ENCODE measurements at places on chromosomes 4 and X. TPM values are rescaled to one million over a fixed set of nuclear protein-coding genes. Genes with fewer than 3 reads are reported as not detected.

The FGF2 gene
- total RNA-seq: 153 TPM

The NDNF gene
- total RNA-seq: 1.6 TPM

The FMR1NB gene
- total RNA-seq: not detected

The POLN gene
- 1.5 TPM for total RNA-seq

The ATP2B3 gene
- 0.19 TPM for total RNA-seq

The XKRX gene
- total RNA-seq: 1.2 TPM

The MAGEA4 gene
- total RNA-seq: 0.27 TPM

DNA sequence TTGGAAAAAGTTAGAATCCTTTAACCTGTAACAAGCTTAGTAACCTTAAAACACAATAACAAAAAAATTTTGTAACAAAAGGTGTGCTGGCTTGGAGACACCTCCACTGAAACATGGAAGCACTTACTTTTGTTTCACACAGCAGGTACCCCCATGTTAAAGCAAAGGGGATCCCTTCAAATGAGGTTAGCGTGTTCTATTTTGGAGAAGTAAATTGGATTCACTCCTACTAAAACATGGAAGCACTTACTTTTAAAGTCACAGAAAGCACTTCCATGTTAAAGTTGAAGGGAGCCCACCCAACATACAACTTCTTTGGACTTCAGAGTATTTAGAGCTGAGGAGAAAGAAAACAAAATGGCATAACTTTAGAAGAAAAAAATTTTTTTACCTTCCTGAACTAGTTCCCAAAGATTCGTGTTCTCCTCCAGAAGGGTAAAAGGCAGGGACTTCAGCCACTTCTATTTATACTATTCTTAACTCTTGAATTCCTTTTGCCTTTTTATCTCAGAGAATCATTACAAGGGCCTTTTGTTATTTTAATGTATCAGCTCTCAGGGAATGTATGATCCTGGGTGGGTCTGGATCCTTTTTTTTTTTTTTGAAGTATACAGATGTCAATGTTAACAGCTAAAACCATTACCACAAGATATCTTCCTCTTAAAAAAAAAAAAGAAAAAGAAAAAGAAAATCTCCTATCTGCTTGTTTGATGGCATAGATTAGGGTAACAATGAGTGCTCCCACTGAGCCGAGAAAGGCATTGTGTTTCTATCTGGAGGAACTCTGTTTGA is 11.5 kb downstream of the LARP7 start:
- peak; percentile 74 for DNase-seq

GRCh38 chrX:148771440-148771839 is 271.0 kb downstream of the AFF2 start:
- DNase-seq: no peak

DNA sequence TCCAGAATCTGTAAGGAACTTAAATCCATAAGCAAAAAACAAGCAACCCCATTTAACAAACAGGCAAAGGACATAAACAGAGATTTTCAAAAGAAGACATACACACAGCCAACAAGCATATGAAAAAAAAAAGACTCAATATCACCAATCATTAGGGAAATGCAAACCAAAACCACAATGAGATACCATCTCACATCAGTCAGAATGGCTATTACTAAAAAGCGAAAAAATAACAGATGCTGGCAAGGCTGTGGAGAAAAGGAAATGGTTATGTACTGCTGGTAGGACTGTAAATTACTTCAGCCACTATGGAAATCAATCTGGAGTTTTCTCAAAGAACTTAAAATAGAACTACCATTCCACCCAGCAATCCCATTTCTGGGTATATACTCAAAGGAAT is 156.8 kb upstream of the RADX start:
- DNase-seq: no peak

- no peak for DNase-seq
Observed at GRCh38 chr4:186104114-186104889, at the start of gene FAM149A. Gene FAM149A (plus strand): TSS chr4:186104704.

DNA sequence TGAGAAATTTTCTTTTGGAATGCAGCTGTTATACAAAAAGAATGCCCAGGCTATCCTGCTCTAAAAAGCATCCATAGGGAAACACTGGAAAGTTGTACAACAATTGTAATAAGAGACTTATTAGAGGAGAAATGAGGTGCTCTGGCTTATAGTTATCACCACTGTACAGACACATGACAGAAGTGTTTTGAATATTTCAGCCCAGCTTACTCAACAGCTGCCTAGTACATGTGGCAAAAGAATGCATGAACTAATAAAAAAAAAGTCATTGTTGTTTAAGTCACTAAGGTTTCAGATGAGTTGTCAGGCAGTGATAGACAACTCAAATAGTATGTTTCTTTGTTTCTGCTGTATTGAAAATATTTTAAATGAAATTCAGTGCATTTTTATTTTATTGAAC is 307.7 kb downstream of the GPM6A start:
- no peak for DNase-seq

GRCh38 chrX:31384471-31384870 is 312.6 kb upstream of the FTHL17 start:
- no peak for DNase-seq

DNA sequence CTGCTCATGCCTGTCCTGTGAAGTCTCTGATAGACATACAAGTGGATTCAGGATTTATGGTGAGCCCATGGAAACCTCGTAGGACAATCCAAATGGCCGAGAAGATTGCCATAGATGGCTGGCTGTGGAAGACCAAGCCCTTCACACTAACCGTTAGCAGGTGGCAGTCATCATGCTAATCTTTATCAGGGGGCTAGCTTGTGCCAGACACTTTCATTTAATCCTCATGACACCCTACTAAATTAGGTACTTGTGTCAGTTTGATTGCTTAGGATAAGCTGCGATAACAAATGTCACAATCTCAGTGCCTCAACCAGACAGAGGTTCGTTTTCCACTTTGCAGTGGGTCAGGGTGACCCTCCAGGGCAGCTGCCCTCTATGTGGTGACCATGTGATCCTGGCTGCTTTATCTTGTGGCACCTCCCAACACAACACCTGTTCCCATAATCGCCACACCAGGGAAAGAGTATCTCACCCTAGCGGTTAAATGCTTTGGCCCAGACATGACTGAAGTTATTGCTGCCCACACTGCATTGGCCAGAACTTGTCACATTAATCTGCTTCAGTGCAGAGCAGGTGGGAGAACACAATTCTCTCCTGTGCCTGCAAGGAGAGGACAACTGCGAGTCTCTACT is 60.8 kb downstream of the REPS2 start:
- no peak for DNase-seq

- peak; percentile 43 for DNase-seq
Observed at GRCh38 chrX:151722241-151722846, 6.5 kb downstream of the FATE1 start.

GRCh38 chrX:148380650-148381561 is 119.5 kb upstream of the AFF2 start:
- no peak for DNase-seq
